ENCODE measurements at places on chromosomes 5 and 9.
A peak's percentile ranks its signal among the peaks of the same experiment; 100 is the strongest.

DNA sequence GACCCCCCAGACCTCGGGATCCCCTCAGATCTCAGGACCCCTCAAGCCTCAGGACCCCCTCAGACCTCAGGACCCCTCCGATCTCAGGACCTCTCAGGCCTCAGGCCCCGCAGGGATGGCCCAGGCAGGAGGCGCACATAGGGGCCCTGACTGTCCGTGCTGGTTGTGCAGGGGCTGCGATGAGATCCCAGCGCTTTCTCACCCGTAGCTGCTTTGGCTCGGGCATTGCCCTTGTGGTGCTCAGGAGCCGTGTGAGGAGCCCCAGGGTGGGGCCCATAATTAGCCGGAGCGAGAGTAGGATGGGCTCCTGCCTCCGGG, 680 bp upstream of the LPCAT1 start:
- H3K4me3 ChIP-seq = peak overlapping the region; percentile 76
- H3K36me3 ChIP-seq = no peaks in the 10 kb centered on the region
- no peak for DNase-seq
- H3K4me1 ChIP-seq = peaks cover 25% of the 10 kb centered on the region
- H3K27me3 ChIP-seq = no peaks in the 10 kb centered on the region
- H3K27ac ChIP-seq = peak overlapping the region; percentile 77

- H3K4me1 ChIP-seq = no peaks in the 10 kb centered on the region
- peaks cover 19% of the 10 kb centered on the region for H3K27me3 ChIP-seq
- H3K27ac ChIP-seq = no peak overlapping the region
- H3K4me3 ChIP-seq = no peak overlapping the region
Measured at GRCh38 chr5:179237770-179238627, 107.3 kb downstream of the ADAMTS2 start.

DNA sequence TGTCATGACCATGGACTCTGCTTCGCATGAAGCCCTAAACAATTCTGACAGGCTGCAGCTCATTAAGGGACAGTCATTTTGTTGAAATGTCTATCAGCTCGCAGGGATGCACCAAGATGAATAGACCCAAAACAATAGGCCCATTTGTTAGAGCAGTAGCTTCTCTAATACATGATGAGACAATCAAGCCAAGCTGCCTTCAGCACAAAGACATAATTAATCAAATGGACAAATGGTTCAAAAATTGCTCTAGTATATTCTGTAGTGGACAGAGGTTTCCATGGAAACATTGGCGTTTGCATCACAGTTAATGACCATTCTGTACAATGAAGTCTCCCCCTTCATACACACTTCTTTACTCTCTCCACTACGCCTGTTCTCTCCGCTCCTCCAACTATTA, 274.6 kb downstream of the ANXA1 start:
- no peaks in the 10 kb centered on the region for H3K4me1 ChIP-seq
- no peak for DNase-seq
- no peak overlapping the region for H3K27ac ChIP-seq
- H3K27me3 ChIP-seq = no peaks in the 10 kb centered on the region

GRCh38 chr9:129495620-129496472, 125.1 kb downstream of the C9orf50 start:
- peaks cover 12% of the 10 kb centered on the region for H3K36me3 ChIP-seq
- peaks cover 57% of the 10 kb centered on the region for H3K4me1 ChIP-seq
- peak overlapping the region; percentile 72 for H3K4me3 ChIP-seq
- H3K27me3 ChIP-seq = no peaks in the 10 kb centered on the region
- H3K27ac ChIP-seq = no peak overlapping the region

- peaks cover 48% of the 10 kb centered on the region for H3K4me1 ChIP-seq
- H3K27me3 ChIP-seq = peaks cover 64% of the 10 kb centered on the region
- no peak overlapping the region for H3K4me3 ChIP-seq
- H3K36me3 ChIP-seq = no peaks in the 10 kb centered on the region
Measured at GRCh38 chr5:1006656-1007071, 1.9 kb upstream of the NKD2 start.

GRCh38 chr9:35862328-35862727, 7.9 kb downstream of the OR13J1 start:
- H3K4me3 ChIP-seq = no peak overlapping the region
- DNase-seq = no peak
- no peaks in the 10 kb centered on the region for H3K36me3 ChIP-seq
- no peak overlapping the region for H3K27ac ChIP-seq
- H3K4me1 ChIP-seq = no peaks in the 10 kb centered on the region

DNA sequence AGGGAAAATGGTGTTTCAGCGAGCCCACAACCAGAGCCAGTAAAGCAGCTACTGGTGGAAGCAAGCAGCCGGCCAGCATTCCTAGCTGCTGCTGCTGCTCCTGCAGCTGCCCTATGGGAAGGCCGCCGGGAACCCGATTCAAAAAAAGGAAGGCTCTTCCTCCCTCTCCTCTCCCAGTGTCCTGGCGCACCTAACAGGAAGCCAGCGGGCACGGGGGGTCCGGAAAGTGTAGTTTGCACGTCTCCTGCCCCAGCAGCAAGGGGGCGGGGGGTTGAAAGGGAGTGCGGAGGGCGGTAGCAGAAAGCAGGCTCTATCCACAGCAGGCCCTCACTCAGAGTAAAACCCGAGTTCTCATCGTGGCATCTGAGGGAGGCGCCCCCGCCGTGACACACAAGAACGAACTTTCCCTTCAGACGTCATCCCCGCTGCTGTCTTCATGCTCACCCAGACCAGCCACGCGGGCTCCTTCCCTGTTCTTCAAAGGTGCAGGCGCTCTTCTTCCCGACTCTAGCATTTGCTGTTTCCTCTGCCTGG, 16.5 kb downstream of the GRXCR2 start:
- peak; percentile 42 for DNase-seq
- no peaks in the 10 kb centered on the region for H3K36me3 ChIP-seq
- peaks cover 8% of the 10 kb centered on the region for H3K4me1 ChIP-seq

DNA sequence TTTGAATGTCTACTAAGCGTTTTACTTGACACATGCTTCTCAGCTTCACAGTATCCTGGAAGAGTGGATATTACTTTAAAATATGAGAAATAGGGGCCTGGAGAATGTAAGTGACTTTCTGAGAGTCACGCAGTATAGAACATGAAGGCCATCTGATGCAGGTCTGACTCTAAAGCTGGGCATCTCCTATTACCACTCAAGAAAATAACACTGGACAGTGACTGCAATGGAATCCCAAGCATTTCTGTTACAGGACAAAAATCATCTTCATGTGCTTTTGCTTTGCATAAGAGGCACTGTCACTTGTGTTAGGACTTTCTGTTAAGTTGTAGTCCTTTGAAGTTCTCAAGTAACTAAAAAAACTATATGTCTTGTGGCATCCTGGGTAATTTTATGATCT, 335.5 kb downstream of the FBXL7 start:
- no peaks in the 10 kb centered on the region for H3K36me3 ChIP-seq
- H3K4me1 ChIP-seq = no peaks in the 10 kb centered on the region
- H3K27ac ChIP-seq = no peak overlapping the region
- H3K4me3 ChIP-seq = no peak overlapping the region

DNA sequence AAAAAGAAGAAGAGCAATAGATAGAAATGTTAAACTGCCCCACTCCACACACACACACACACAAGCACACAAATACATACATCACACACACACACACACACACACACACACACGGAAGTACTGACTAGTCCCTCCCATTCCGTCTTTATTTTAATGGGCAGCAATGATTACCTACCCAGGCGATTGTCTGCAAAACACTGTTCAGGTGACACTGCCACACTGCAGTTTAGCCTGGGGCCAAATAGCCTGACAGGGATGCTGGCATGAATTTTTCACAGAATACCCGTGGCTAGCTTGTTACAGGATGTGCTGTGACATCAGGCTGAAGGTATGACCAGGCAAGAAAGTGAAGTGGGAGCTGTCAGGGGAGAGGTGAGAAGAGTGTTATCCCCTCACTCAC, 86.9 kb downstream of the FRMD3 start:
- no peaks in the 10 kb centered on the region for H3K4me1 ChIP-seq
- no peak for DNase-seq
- H3K36me3 ChIP-seq = no peaks in the 10 kb centered on the region
- H3K27ac ChIP-seq = peak overlapping the region; percentile 62
- no peaks in the 10 kb centered on the region for H3K27me3 ChIP-seq
- no peak overlapping the region for H3K4me3 ChIP-seq

GRCh38 chr5:119418606-119419100, 33.6 kb upstream of the HSD17B4 start:
- peaks cover 22% of the 10 kb centered on the region for H3K4me1 ChIP-seq
- H3K27ac ChIP-seq = no peak overlapping the region
- H3K4me3 ChIP-seq = no peak overlapping the region
- DNase-seq = no peak

DNA sequence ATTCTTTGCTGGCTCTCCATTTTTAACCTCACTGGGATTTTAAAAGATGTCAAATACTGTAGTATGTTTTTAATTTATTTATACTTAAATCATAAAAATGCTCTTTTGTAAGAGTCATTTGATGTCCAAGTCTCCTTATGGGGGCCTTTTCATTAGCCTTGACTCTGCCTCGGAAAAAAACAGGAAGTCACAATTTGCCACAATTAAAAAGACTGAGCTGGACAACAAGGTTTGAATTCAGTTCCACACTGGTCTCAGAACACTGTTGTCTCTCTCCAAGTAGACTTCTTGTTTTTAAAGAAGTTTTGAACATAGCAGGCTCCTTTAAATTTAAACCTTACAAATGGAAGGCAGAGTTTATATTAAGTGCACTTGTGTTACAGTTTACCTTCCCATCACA, 444.2 kb downstream of the ACTL7B start:
- no peak for DNase-seq
- H3K27me3 ChIP-seq = no peaks in the 10 kb centered on the region
- H3K36me3 ChIP-seq = no peaks in the 10 kb centered on the region
- H3K4me1 ChIP-seq = no peaks in the 10 kb centered on the region
- no peak overlapping the region for H3K4me3 ChIP-seq
- H3K27ac ChIP-seq = no peak overlapping the region
